Activated CD4-positive, alpha-beta T cell treated with anti-CD3 and anti-CD28 coated beads, Interleukin-2, amount 10 ng/mL, durations not matched to agents 24 days and 14 days (primary cell): ENCODE measurements at places on chromosomes 11 and 22. TPM values are rescaled to one million over a fixed set of nuclear protein-coding genes. Genes with fewer than 3 reads are reported as not detected.

The XKR3 gene
- total RNA-seq = not detected in 2 replicates

The C11orf91 gene
- 0.51 TPM in 1 of 2 replicates, not detected in the other for total RNA-seq

The C11orf87 gene
- not detected in 2 replicates for total RNA-seq

The NXPE2 gene
- not detected in 2 replicates for total RNA-seq

The RCN1 gene
- total RNA-seq = 30.5 and 30.6 TPM in 2 replicates

The UCP3 gene
- 2.9 and 3.6 TPM in 2 replicates for total RNA-seq

The PTPN5 gene
- total RNA-seq = not detected in 2 replicates

The ABTB2 gene
- 13.1 and 14.1 TPM in 2 replicates for total RNA-seq

The MEI1 gene
- 14.2 and 15.7 TPM in 2 replicates for total RNA-seq

The MYRF gene
- 1.1 and 1.2 TPM in 2 replicates for total RNA-seq

The OR52I1 gene
- not detected in 2 replicates for total RNA-seq

The RIBC2 gene
- 12.4 and 13.5 TPM in 2 replicates for total RNA-seq

The OR5AR1 gene
- not detected in 2 replicates for total RNA-seq

The SCN2B gene
- total RNA-seq = 0.02 and 0.05 TPM in 2 replicates

The PLEKHB1 gene
- total RNA-seq = 1.0 and 1.5 TPM in 2 replicates

The ADORA2A gene
- total RNA-seq = 34.9 and 36.2 TPM in 2 replicates

The PAMR1 gene
- not detected in 2 replicates for total RNA-seq

The TCN1 gene
- total RNA-seq = not detected in 2 replicates

The APOBEC3F gene
- total RNA-seq = 16.9 and 19.8 TPM in 2 replicates

The OR5AL1 gene
- not detected in 2 replicates for total RNA-seq

The CADM1 gene
- total RNA-seq = 0.26 and 0.72 TPM in 2 replicates

The GP1BB gene
- total RNA-seq = not detected in 2 replicates

The FAM83F gene
- 0.17 and 0.23 TPM in 2 replicates for total RNA-seq

The MISFA gene
- total RNA-seq = 3.4 and 3.5 TPM in 2 replicates

The PLA2G6 gene
- total RNA-seq = 34.3 and 43.2 TPM in 2 replicates

The C11orf16 gene
- total RNA-seq = not detected in 2 replicates

The MEN1 gene
- 36.7 and 39.1 TPM in 2 replicates for total RNA-seq

The GLB1L2 gene
- total RNA-seq = 10.2 and 11.2 TPM in 2 replicates

The OR4A16 gene
- total RNA-seq = not detected in 2 replicates

The ALKBH3 gene
- total RNA-seq = 38.3 and 41.4 TPM in 2 replicates

The IL18 gene
- 0.12 TPM in 1 of 2 replicates, not detected in the other for total RNA-seq

The TEX54 gene
- total RNA-seq = 0.79 and 2.0 TPM in 2 replicates

The CACNA1I gene
- total RNA-seq = 0.05 and 0.07 TPM in 2 replicates

The RCOR2 gene
- 0.26 and 0.28 TPM in 2 replicates for total RNA-seq

The TAF1D gene
- total RNA-seq = 328 and 342 TPM in 2 replicates

The MN1 gene
- 0.05 and 0.23 TPM in 2 replicates for total RNA-seq

The F2 gene
- total RNA-seq = 0.30 TPM in 1 of 2 replicates, not detected in the other

The LMO1 gene
- not detected in 2 replicates for total RNA-seq

The OR8G1 gene
- not detected in 2 replicates for total RNA-seq

The CECR2 gene
- 0.09 and 0.14 TPM in 2 replicates for total RNA-seq

The FEN1 gene
- 144 and 152 TPM in 2 replicates for total RNA-seq

The CRYBA4 gene
- total RNA-seq = not detected in 2 replicates

The CABP4 gene
- total RNA-seq = 0.66 and 0.68 TPM in 2 replicates

The PDGFD gene
- not detected in 2 replicates for total RNA-seq

The TEX12 gene
- total RNA-seq = not detected in 2 replicates

The CTR9 gene
- total RNA-seq = 43.9 and 44.3 TPM in 2 replicates

The PITPNM1 gene
- 126 and 128 TPM in 2 replicates for total RNA-seq

The CCND1 gene
- total RNA-seq = 13.4 and 17.2 TPM in 2 replicates
